ENCODE measurements at places on chromosomes 3 and 15.

GRCh38 chr15:77836121-77836692, 203.5 kb upstream of the LINGO1 start:
- H3K4me1 ChIP-seq, result no peaks in the 10 kb centered on the region
- H3K27ac ChIP-seq, result no peak overlapping the region
- H3K4me3 ChIP-seq, result no peak overlapping the region
- no peak for DNase-seq
- H3K27me3 ChIP-seq, result peaks cover 13% of the 10 kb centered on the region

GRCh38 chr3:30408105-30408557, 198.3 kb upstream of the TGFBR2 start:
- no peaks in the 10 kb centered on the region for H3K27me3 ChIP-seq
- H3K27ac ChIP-seq, result no peak overlapping the region
- no peaks in the 10 kb centered on the region for H3K36me3 ChIP-seq
- H3K4me3 ChIP-seq, result no peak overlapping the region

DNA sequence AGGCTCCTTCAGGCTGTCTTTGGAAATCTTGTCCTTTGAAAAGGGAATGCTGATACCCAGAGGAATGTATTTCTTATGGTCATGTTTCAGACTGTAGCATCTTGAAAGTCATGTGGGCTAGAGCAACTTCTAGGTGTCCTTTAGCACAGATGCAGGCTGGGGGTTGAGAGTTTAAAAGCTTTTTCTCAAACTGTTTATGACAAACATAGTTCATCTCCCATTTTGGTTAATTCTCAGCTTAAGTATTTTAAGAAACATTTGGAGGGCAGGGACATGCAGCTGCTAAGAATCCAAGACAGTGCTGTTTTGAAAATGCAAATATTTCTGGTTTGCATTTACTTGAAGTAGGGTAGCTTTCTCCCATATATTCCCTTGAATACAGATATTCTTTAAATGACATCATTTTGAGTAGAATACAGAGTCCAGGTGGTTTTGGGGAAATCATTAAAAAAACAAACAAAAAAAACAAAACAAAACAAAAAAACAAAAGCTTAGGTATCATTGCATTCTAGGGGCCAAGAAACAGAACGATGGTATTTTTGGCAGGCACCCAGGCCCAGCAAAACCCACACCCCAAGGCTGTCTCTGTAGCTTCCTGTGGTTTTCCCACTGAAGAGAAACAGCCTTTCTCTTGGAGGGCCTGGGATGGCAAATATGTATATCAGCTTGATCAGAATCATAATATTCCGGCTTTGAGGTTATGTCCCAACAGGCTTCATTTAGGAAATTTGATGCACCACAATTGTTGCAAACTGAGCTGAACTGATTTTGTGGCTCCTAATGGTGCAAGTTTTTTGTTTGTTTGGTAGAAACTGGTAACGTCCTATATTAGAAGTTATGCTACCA, 120.0 kb downstream of the ATG7 start:
- no peaks in the 10 kb centered on the region for H3K4me1 ChIP-seq
- no peak overlapping the region for H3K4me3 ChIP-seq
- DNase-seq, result no peak
- H3K36me3 ChIP-seq, result peaks cover under 1% of the 10 kb centered on the region
- H3K27me3 ChIP-seq, result no peaks in the 10 kb centered on the region

- H3K4me1 ChIP-seq, result peaks cover 8% of the 10 kb centered on the region
- no peaks in the 10 kb centered on the region for H3K36me3 ChIP-seq
- H3K4me3 ChIP-seq, result peak overlapping the region; percentile 83
- no peak for DNase-seq
Measured at GRCh38 chr3:146543461-146544001, 876 bp downstream of the PLSCR1 start.

DNA sequence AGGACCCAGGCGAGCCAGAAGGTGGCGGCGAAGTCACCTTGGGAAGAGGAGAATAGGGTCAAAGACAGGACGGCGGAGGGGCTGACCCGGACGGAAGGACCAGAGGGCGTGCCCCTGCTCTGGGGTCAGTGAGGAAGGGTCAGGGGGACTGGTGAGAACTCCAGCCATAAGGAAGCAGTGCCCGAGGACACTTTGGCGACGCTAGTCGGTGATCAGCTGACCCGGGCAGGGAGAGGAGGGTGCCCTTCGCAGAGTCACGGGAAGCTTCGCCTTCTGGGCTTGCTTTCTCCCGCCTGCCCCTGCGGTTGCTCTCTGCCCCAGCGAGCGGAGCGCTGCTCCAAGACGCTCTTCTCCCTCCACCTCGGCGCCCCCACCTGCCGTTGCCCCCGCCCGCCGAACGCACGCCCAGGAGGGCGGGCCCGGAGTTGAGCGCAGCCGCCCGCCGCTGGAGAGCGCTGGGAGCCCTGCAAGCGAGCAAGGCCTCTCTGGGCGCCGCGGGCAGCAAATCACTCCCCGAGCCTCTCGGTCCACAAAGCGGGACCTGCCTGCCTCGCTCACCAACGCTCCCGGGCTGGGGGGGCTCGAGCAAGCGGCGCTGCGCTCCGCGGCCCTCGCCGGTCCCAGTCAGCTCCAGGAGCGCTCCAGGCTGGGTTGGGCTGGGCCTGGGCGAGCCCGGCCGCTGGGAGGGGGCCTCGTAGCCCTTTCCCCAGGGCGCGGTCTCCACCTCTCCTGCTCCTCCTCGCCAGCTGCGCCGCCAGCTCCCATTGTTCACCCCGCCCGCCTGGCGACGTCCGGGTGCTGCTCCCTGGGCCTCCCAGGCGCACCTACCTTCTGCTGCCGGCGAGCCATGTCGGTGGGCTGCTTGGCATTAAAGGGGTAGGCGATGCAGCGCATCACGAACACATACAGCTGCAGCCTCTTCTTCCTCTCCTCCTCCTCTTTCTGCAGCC, 1.2 kb downstream of the CADPS start:
- H3K4me1 ChIP-seq, result no peaks in the 10 kb centered on the region

DNA sequence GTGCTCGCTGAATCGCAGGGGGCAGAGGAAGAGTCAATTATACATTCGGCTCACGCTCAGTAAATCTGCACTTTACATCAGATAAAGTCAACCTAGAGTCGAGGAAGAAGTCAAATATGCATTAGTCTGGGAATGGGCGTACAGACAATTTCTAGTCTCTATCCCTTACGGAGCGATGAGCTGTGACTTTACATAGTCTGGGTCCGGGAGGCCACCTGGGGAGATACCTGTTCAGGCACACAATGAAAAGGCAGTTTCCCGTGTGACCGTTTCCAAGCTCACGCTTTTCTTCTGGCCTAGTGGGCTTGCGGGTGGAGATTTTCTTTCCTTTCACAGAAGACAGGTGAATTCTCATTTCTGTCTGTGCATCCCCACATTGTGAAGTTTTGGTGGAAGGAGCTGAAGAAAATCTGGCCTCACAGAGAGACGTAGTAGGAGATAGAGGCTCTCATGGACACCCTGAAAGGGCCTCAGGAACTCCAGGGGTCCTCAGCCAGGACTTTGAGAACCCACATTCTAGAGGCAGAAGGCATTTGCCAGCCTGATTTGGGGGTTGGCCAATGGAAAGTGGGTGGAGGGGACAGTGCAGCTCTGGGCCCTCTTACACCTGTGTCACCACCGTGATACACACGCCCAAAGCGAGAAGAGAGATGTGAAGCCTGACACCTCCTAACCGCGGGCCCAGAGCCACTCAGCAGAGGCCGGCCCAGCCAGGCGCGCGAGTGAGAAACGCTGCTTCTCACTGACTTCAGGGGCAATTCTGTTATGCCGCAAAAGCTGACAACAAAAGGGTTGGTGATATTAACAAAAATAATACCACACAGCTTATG, 10.7 kb upstream of the OCA2 start:
- no peak overlapping the region for H3K27ac ChIP-seq
- H3K4me1 ChIP-seq, result peaks cover 20% of the 10 kb centered on the region
- DNase-seq, result no peak
- peaks cover 35% of the 10 kb centered on the region for H3K36me3 ChIP-seq
- H3K27me3 ChIP-seq, result peaks cover 16% of the 10 kb centered on the region
- no peak overlapping the region for H3K4me3 ChIP-seq

- H3K36me3 ChIP-seq, result no peaks in the 10 kb centered on the region
Measured at GRCh38 chr3:27568393-27568792, 84.2 kb upstream of the SLC4A7 start.

GRCh38 chr3:170180079-170180907, 1.2 kb downstream of the PHC3 start:
- peak overlapping the region; percentile 96 for H3K4me3 ChIP-seq
- peak; percentile 15 for DNase-seq
- H3K27ac ChIP-seq, result peak overlapping the region; percentile 99
- H3K27me3 ChIP-seq, result no peaks in the 10 kb centered on the region

GRCh38 chr3:193605876-193606275, 12.9 kb downstream of the OPA1 start:
- no peaks in the 10 kb centered on the region for H3K4me1 ChIP-seq
- peaks cover 3% of the 10 kb centered on the region for H3K36me3 ChIP-seq
- no peak overlapping the region for H3K4me3 ChIP-seq
- no peak overlapping the region for H3K27ac ChIP-seq
